Activated CD4-positive, CD25-positive, alpha-beta regulatory T cell treated with anti-CD3 and anti-CD28 coated beads, Interleukin-2, amount 50 U/mL, for 16 hours (primary cell): ENCODE measurements at places on chromosomes 12 and 14.

DNA sequence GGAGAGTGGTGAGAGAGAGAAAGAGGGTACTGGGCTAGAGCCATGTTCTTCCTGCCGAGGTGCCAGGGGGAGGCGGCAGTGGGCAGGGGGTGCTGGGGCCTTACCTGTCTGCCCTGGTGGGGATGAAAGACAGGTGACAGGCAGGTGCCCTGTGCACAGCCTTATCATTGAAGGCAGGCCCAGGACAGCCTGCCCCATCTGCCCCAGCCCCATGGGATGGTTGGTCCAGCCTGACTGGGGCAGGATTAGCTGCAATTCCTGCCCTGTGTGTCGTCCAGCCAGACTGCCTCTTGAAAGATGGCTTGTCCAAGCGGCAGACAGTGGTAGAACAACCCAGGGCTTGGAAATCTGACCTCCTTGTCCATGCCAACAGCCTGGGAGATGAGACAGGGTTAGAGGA lies 67.2 kb downstream of the TSPAN11 start:
- no peak for DNase-seq

- no peak for DNase-seq
Observed at GRCh38 chr14:65650826-65651225, 238.3 kb downstream of the FUT8 start.

DNA sequence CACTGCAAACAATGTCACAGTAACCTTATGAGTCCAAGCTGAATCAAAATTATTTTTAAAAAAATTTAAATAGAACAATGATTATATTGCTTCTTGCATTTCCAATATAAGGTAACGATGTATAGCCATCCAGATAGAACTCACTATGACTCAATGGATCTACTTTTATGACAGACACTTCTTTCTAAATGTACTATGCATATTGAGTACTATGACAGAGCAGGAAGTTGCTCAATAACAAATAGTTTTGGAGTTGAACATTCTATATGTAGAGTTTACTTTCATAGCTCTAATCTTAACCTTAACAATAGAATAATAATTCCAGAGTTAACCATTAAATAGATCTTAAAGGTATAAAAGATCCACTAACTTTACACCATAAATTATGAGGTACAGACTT lies 46.7 kb upstream of the ALG10B start:
- DNase-seq: no peak

DNA sequence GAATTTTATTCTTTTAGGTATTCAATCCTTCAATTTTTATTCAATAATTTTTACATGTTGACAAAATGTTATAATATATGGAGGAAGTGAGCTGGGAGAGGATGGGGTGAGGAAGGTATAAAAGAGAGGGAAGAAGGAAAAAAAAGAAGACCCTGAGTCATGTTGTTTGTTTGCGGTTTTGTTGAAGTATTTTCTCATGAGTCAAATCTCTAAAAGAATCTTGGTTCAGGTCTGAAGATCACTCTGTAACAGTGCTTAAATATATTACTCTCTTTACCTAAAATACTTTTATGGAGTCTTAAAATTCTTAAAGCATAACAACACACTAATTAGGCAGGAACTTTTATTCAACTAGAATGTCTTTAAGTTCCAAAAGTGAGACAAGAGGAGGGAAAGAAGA lies 489.6 kb upstream of the GARIN6 start:
- no peak for DNase-seq

- no peak for DNase-seq
Observed at GRCh38 chr14:99478128-99478527, 2.5 kb downstream of the SETD3 start.

DNA sequence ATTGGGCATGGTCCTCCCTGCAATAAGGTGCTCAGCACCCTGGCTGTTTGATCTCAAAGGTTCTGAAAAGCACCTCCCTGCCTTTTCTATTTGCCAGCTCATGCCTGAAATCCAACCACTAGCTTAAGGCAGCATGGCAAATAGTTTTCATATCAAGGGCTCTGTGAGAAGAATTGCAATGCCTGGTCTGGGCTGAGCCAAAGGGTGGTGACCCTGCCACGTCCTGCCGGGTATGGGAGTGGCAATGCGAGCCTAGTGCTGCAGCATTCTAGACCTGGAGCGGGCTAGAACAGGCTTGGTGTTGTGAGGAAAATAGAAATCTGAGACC lies 2.3 kb upstream of the SCNN1A start:
- DNase-seq: no peak

- DNase-seq: no peak
Observed at GRCh38 chr14:75275598-75275997, 3.0 kb upstream of the FOS start.

DNA sequence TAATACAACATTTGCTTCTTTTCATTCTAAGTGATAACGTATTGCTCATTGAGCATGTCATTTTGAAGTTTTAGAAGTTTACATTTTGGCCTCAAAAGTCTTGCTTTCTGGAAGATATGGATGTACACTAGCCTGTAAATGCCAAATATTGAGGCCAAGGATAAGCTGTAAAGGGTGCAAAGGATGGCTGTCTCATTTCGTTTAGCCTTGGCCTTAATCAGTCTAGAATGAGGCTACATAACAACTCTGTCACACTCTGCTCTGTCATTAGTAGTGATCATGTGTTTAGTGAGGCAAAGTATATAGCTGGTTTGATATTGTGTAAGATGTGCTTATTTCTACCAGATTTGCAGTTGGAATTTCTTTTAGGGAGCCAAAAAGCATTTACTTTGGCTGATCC lies 344.5 kb downstream of the TMTC2 start:
- no peak for DNase-seq

GRCh38 chr14:93712079-93712837 lies 76.0 kb downstream of the PRIMA1 start:
- no peak for DNase-seq

- no peak for DNase-seq
Observed at GRCh38 chr12:20604408-20605067, 90.6 kb upstream of the SLCO1C1 start.

GRCh38 chr12:51639361-51639760 lies 48.3 kb downstream of the SCN8A start:
- no peak for DNase-seq

GRCh38 chr12:120010661-120011230 lies 21.7 kb downstream of the BICDL1 start:
- no peak for DNase-seq

- no peak for DNase-seq
Observed at GRCh38 chr14:29264865-29265264, 498.3 kb downstream of the FOXG1 start.

DNA sequence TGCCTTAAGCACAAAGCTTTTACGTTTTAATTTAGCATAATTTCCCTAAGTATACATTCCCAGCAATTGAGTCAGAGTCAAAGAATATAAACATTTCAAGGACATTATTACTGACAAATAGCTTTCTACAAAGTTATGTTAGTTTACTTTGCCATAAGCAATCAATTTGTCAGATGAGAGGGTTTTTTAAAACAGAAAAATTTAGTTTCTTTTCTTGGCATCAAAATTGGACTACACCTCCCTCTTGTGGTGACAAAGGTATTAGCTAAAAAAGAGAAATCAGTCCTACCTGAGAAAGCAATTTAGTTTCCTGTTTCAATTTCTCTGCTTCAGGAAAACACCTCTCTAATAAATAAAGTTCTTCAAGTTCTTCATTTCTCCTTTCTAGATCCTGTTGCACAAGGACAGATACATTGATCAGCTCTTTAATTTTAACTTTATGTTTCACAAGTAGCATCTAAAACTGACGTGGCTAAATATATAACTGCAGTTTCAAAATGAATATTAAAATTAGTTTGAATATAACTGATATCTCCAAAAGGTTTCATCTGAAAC lies 39.9 kb downstream of the DNAI7 start:
- no peak for DNase-seq

DNA sequence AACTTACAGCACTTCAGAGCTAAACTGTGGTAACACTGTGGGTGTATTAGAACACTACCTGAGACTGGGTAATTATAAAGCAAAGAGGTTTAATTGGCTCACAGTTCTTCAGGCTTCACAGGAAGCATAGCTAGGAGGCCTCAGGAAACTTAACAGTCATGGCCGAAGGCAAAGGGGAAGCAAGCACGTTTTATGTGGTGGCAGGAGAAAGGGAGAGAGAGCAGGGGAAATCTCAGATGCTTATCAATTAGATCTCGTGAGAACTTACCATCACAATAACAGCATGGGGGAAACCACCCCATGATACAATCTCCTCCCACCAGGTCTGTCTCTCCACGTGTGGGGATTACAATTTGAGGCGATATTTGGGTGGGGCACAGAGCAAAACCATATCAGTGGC lies 512.6 kb downstream of the RERGL start:
- no peak for DNase-seq

- DNase-seq: no peak
Observed at GRCh38 chr12:126198966-126199692, 1133.9 kb downstream of the AACS start.

DNA sequence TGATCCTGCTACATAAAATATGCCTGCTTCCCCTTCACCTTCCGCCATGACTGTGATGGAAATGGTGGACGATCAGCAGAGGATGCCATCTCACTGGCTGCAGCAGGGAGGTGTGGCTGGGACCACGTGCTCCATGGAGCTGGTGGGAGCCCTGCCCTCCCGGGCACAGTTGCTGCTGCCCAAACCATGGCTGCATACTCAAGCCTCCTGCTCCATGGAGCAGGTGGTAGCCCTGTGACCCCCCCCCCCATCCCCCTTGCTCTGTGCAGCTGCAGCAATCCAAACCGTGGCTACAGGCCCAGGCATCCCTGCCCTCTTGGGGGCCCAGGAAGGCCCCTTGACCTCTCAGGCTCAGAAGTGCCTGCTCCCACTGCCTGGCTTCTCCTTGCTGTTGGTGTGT lies 597.5 kb upstream of the LMO3 start:
- DNase-seq: no peak

- DNase-seq: no peak
Observed at GRCh38 chr14:76514213-76514998, 138.5 kb downstream of the ESRRB start.

DNA sequence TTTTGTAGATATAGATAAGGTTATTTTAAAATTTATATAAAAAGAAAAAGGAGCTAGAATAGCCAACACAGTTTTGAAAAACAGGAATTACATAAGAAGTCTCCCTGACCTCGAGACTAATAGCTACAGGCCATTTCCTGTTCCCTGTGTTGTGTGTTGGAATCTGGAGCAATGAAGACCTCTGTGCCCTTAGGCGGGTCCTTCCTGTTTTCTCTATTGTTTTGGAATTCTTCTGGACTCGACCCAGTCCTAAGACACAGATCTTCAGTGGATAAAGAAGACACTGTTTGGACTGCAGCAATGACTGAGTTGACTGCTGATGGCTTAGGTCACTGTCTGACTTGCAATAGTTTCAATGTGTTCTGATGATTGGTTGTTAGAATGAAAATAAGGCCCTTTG lies 26.2 kb downstream of the SNRPF start:
- no peak for DNase-seq

- no peak for DNase-seq
Observed at GRCh38 chr12:115336506-115336905, 652.5 kb upstream of the TBX3 start.

DNA sequence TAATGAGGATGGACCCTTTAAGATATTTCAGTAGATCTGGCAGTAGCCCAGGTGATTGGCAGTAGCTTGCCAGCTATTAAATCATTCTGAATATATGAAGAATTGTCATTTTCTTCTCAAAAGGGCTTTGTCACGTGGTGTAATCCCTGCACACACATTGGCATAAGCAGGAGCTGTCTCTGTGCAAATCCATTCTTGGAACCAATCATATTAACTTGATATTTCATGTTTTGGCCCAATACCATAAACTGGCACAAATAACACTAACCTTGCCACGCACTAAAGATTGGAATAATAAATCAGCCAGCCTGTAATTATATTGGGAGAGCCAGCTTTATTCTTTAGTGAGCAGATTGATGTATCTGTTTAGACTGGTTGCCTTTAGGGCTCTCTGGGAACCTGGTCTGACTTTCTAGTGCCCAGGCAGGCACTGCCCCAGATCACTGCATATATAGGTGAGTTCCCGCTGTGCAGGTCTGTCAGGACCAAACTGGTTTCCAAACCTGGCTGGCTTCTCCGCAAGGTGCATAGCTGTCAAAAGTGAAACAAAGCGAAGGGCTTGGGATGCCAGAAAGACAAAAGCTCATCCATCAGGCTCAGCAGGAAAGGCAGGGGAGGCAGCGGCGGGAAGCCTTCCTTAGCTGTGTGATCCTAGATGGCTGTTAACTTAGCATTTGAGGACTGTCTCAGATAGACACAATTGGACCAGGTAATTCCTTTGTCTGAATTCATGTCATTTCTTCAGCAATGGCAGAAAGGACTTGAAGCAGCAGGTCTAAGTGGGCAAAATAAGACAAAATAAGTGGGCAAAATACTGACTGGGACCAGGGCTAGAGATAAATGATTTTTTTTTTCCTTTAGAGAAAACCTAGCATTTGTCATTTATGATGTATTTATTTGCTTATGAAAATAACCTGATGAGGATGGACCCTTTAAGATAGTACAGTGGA lies 128.8 kb upstream of the DYRK2 start:
- DNase-seq: no peak

DNA sequence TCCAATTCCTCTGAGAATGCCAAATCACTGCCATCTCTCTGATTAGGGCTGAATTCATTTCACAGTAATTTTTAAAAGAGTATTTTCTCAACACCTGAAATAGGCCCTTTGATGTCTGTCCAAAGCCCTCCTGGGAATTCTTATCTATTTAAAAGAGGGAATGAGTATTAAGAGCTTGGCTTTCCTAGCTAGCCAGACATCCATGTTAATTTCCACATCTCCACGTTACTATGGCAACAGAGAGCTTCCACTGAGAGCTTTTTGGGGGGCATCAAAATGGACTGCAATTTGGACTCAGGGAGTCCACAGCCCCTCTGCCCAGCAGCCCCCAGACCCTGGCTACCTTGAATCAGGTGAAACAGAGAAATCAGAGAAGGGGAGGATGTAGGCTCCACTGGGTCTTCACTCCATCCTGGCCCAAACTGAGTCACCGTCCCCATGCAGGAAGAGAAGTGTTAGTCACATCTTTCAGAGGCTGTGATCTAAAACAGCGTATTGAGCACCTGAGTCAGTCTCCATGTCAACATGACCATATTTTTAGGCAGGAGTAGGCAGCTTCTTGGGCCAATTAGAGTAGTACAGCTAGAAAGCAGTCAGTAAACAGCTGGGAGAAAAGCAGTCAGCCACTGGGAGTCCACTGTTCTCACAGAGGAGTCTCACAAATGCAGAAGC lies 7.0 kb upstream of the FICD start:
- DNase-seq: no peak

DNA sequence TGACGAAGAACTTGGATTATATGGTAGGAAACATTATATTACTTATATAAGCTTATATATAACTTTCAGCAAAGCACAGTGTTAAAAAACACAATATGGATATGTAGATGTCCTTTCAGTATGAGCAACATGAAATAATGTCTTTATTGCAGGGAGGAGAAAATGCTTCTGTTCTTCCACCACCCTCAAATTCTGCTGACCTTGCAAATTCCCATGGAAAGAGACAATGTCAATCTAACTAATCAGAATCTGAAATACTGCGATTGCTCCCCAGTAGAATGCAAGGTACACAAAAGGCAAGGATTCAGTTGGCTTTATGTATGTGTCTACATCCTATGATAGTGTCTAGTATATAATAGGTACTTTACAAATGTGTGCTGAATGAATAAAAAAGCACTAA lies 26.4 kb downstream of the MGAT4C start:
- DNase-seq: no peak

GRCh38 chr14:103763730-103764488 lies 48.3 kb downstream of the ZFYVE21 start:
- DNase-seq: no peak

GRCh38 chr12:122366685-122367475 lies 55.6 kb downstream of the CLIP1 start:
- no peak for DNase-seq
